Lung (tissue), 17 donors: ENCODE measurements at places on chromosomes 12 and 14. TPM values are rescaled to one million over a fixed set of nuclear protein-coding genes. Genes with fewer than 3 reads are reported as not detected.

PAN2 gene
- 22.4 TPM for polyA plus RNA-seq

DNA sequence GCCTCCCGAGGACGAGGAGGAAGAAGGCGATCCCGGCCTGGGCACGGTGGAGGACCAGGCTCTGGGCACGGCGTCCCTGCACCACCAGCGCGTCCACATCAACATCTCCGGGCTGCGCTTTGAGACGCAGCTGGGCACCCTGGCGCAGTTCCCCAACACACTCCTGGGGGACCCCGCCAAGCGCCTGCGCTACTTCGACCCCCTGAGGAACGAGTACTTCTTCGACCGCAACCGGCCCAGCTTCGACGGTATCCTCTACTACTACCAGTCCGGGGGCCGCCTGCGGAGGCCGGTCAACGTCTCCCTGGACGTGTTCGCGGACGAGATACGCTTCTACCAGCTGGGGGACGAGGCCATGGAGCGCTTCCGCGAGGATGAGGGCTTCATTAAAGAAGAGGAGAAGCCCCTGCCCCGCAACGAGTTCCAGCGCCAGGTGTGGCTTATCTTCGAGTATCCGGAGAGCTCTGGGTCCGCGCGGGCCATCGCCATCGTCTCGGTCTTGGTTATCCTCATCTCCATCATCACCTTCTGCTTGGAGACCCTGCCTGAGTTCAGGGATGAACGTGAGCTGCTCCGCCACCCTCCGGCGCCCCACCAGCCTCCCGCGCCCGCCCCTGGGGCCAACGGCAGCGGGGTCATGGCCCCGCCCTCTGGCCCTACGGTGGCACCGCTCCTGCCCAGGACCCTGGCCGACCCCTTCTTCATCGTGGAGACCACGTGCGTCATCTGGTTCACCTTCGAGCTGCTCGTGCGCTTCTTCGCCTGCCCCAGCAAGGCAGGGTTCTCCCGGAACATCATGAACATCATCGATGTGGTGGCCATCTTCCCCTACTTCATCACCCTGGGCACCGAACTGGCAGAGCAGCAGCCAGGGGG is 979 bp downstream of the KCNA5 start:
- no peaks in the 10 kb centered on the region for H3K4me1 ChIP-seq
- H3K27ac ChIP-seq: no peak overlapping the region
- no peak for DNase-seq
- H3K36me3 ChIP-seq: no peaks in the 10 kb centered on the region
- H3K27me3 ChIP-seq: peaks cover 71% of the 10 kb centered on the region

DNA sequence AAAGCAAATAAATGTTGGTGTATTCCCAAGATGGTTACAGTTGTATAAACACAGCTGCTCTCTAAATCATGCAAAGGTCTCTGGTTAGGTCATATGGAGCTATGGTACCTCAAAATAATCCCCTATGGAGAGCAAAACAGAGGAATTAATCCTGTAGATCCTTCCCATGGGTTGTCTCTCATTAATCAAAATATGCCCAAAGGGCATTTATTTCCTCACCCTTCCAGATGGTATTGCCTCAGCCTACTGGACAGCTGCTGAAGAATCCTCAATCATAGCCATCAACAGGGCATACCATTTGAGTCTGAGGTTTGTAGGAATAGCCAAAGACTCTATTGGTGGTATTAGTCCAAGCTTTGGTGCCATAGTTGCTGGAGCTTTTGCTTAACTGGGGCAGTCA is 360.9 kb downstream of the RPL10L start:
- H3K27me3 ChIP-seq: no peaks in the 10 kb centered on the region
- H3K4me1 ChIP-seq: no peaks in the 10 kb centered on the region
- H3K27ac ChIP-seq: no peak overlapping the region
- H3K36me3 ChIP-seq: no peaks in the 10 kb centered on the region
- DNase-seq: no peak
- no peak overlapping the region for H3K4me3 ChIP-seq

GRCh38 chr12:19388131-19388549 is 51.2 kb upstream of the AEBP2 start:
- H3K4me1 ChIP-seq: peaks cover 16% of the 10 kb centered on the region
- H3K36me3 ChIP-seq: no peaks in the 10 kb centered on the region
- no peak overlapping the region for H3K27ac ChIP-seq
- H3K4me3 ChIP-seq: no peak overlapping the region

- H3K27ac ChIP-seq: no peak overlapping the region
- peaks cover 6% of the 10 kb centered on the region for H3K36me3 ChIP-seq
- H3K27me3 ChIP-seq: no peaks in the 10 kb centered on the region
Observed at GRCh38 chr12:50625029-50625925, 120.5 kb downstream of the DIP2B start.

KRT83 gene
- polyA plus RNA-seq: not detected

- H3K4me3 ChIP-seq: no peak overlapping the region
- no peaks in the 10 kb centered on the region for H3K27me3 ChIP-seq
- DNase-seq: no peak
Observed at GRCh38 chr12:89486264-89486663, 38.3 kb downstream of the GALNT4 start.

IL26 gene
- polyA plus RNA-seq: not detected

CRIP1 gene
- polyA plus RNA-seq: 465 TPM
